PC-9 (cell line): ENCODE measurements at places on chromosomes 5 and 9.

DNA sequence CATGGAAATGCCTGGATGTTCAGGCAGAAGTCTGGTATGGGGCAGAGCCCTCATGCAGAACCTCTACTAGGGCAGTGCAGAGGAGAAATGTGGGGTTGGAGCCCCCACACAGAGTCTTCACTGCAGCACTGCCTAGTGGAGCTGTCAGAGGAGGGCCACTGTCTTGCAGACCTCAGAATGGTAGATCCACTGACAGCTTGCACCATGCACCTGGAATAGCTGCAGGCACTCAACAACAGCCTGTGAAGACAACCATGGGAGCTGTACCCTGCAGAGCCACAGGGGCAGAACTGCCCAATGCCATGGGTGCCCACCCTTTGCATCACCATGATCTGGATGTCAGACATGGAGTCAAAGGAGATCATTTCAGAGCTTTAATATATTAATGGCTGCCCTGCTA is 36.9 kb downstream of the TRIP13 start:
- H3K36me3 ChIP-seq = no peaks in the 10 kb centered on the region
- 0 out of 2 replicates have a peak, but pooled peaks cover 6% of the 10 kb centered on the region for H3K4me1 ChIP-seq
- H3K27ac ChIP-seq = no peak overlapping the region
- no peak for DNase-seq

- no peak overlapping the region for H3K4me3 ChIP-seq
- DNase-seq = no peak
- H3K27ac ChIP-seq = no peak overlapping the region
- 0 out of 2 replicates have a peak, but pooled peaks cover 5% of the 10 kb centered on the region for H3K36me3 ChIP-seq
- H3K4me1 ChIP-seq = no peaks in the 10 kb centered on the region
These were observed 138.6 kb downstream of the ERCC6L2 start for GRCh38 chr9:96014078-96014477.

DNA sequence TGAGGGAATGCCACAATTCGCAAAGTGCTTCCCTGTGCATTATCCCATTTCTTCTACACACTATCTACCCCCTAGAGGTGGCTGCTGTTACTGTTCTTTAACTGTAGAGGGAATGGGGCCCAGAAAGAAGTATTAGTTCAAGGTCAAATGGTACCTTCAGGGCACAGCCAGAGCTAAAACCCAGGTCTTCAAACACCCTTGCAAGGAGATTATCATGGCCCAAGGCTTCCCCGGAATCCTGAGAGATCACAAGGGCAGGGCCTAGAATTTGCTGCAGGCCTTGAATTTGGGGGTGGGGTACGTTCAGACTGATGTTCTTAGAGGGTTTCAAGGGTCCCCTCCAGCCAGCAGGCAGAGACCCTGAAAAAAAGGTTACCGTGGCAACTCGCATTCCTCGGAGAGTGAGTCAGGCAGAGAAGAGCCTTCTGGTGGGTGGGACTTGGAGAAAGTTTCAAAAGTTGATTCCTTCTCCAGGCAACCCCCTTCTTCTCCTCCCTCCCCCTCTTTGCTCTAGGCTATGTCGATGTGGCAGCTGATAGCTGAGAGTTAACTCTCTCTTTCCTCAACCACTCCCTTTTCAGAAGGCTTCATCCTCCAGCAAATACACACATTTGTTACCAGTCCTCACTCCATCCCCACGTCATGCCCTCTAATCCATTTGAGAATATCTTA is 1.9 kb downstream of the SPARC start:
- DNase-seq = peak; percentile 74
- no peaks in the 10 kb centered on the region for H3K27me3 ChIP-seq
- H3K4me3 ChIP-seq = no peak overlapping the region
- H3K36me3 ChIP-seq = no peaks in the 10 kb centered on the region

- H3K4me3 ChIP-seq = no peak overlapping the region
- H3K27ac ChIP-seq = no peak overlapping the region
- DNase-seq = no peak
- H3K27me3 ChIP-seq = no peaks in the 10 kb centered on the region
- H3K4me1 ChIP-seq = no peaks in the 10 kb centered on the region
These were observed 227.0 kb downstream of the ZNF608 start for GRCh38 chr5:124519396-124519795.

- H3K4me1 ChIP-seq = peaks cover 46% of the 10 kb centered on the region
- H3K36me3 ChIP-seq = no peaks in the 10 kb centered on the region
- H3K4me3 ChIP-seq = no peak overlapping the region
- H3K27ac ChIP-seq = no peak overlapping the region
- DNase-seq = no peak
These were observed 26.2 kb upstream of the SMU1 start for GRCh38 chr9:33102551-33103210.

- no peaks in the 10 kb centered on the region for H3K36me3 ChIP-seq
- no peak overlapping the region for H3K4me3 ChIP-seq
- DNase-seq = no peak
- no peaks in the 10 kb centered on the region for H3K27me3 ChIP-seq
These were observed 8.5 kb upstream of the PPIC start for GRCh38 chr5:123044926-123045617.

DNA sequence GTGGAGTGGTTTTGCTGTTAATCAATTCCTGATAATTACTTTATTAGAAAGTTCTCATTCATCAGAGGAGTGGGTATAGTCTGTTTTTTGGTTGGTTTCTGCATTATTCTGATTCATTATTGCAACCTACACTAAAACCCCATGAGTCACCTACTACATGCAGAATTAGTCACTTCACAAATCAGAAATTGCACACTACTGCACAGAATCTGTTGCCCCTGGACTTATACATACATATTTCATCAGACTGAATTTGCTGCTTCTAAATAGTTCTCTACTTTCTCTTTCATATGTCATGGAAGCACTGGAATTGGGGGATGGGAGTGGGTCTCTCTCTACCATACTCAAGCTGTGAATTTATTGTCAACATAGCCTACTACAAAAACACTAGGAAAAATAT is 585.1 kb downstream of the DNAH5 start:
- H3K4me1 ChIP-seq = peaks cover 10% of the 10 kb centered on the region
- no peaks in the 10 kb centered on the region for H3K36me3 ChIP-seq
- no peaks in the 10 kb centered on the region for H3K27me3 ChIP-seq
- no peak overlapping the region for H3K4me3 ChIP-seq

- peaks cover 6% of the 10 kb centered on the region for H3K27me3 ChIP-seq
- no peak overlapping the region for H3K27ac ChIP-seq
- no peak overlapping the region for H3K4me3 ChIP-seq
- H3K4me1 ChIP-seq = no peaks in the 10 kb centered on the region
- no peaks in the 10 kb centered on the region for H3K36me3 ChIP-seq
These were observed 11.5 kb upstream of the FRMPD1 start for GRCh38 chr9:37639109-37639762.

- no peaks in the 10 kb centered on the region for H3K36me3 ChIP-seq
- H3K4me1 ChIP-seq = peaks cover 21% of the 10 kb centered on the region
- no peak for DNase-seq
These were observed 35.4 kb upstream of the MAP1B start for GRCh38 chr5:72071906-72072305.

- H3K27me3 ChIP-seq = peaks cover 27% of the 10 kb centered on the region
- DNase-seq = no peak
- H3K36me3 ChIP-seq = no peaks in the 10 kb centered on the region
- H3K4me3 ChIP-seq = peak overlapping the region; percentile 45; the same call in 1 of the 2 replicates
These were observed 4.2 kb upstream of the UGT3A2 start for GRCh38 chr5:36070687-36071571.

GRCh38 chr5:89582768-89583339 is 699.9 kb upstream of the MEF2C start:
- no peaks in the 10 kb centered on the region for H3K27me3 ChIP-seq
- no peaks in the 10 kb centered on the region for H3K4me1 ChIP-seq
- no peak overlapping the region for H3K4me3 ChIP-seq

- no peaks in the 10 kb centered on the region for H3K27me3 ChIP-seq
- no peaks in the 10 kb centered on the region for H3K36me3 ChIP-seq
- no peak overlapping the region for H3K4me3 ChIP-seq
- peaks cover 20% of the 10 kb centered on the region for H3K4me1 ChIP-seq
- no peak overlapping the region for H3K27ac ChIP-seq
These were observed 7.9 kb upstream of the CARD19 start for GRCh38 chr9:93087971-93088655.

DNA sequence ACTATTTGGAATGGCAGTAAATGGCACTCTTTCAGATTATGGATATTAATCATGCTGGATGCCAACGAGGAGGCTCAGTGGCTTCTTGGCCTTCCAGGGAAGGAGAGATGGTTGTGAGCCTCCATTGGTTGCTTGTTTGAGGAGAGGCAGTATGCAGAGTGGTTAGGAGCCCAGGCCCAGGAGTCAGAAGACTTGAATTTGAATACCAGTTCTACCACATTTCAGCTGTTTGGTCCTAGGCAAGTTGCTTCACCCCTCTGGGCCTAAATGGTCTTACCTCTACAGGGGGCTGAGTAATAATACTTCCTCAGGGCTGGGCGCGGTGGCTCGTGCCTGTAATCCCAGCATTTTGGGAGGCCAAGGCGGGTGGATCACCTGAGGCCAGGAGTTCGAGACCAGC is 52.5 kb downstream of the COL27A1 start:
- H3K27ac ChIP-seq = no peak overlapping the region
- DNase-seq = no peak
- no peaks in the 10 kb centered on the region for H3K36me3 ChIP-seq
- no peaks in the 10 kb centered on the region for H3K27me3 ChIP-seq
- H3K4me3 ChIP-seq = no peak overlapping the region

- no peaks in the 10 kb centered on the region for H3K36me3 ChIP-seq
- no peak overlapping the region for H3K4me3 ChIP-seq
- no peak overlapping the region for H3K27ac ChIP-seq
- peak; percentile 68 for DNase-seq
- H3K27me3 ChIP-seq = no peaks in the 10 kb centered on the region
These were observed 30.0 kb upstream of the STOM start for GRCh38 chr9:121399883-121400607.

DNA sequence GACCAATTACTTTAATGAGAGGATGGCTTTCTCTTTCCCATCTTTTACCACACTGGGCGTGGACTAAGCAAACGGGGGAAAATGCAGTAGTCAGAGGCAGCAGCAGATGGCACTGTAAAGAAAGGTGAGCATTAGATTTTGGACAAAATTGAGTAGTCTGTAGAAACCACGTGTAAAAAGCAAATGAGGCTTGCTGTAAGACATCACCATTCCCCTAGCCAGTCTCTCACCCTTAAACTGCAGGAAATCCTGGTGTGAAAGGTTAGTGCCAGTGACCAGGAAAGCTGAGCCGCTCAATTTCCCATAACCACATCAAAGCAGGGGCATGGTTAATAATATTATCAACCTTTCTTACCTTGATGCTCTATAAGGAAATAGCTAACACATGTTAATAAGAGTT is 31.8 kb downstream of the SPATA31C2 start:
- DNase-seq = peak; percentile 34
- no peaks in the 10 kb centered on the region for H3K27me3 ChIP-seq
- H3K36me3 ChIP-seq = no peaks in the 10 kb centered on the region
- H3K4me1 ChIP-seq = no peaks in the 10 kb centered on the region

DNA sequence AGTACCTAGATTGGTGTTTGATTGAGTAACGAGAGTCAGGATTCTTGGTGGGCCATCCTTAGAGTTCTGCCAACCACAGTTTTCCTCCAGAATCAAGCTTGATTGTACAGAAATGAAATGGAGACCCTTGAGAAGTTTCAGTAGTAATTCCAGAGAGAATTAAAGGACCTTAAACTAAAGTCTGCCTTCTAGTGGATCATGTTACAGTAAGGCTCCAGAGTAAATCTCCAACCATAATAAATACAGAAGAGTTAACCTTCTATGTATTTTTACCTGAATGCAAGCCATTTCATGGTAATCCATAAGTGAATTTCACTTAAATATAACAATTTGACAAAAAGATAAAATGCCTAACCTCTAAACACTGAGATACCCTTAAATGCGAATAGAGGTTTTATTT is 53.0 kb upstream of the CNTLN start:
- H3K27me3 ChIP-seq = no peaks in the 10 kb centered on the region

- no peak overlapping the region for H3K4me3 ChIP-seq
- no peak overlapping the region for H3K27ac ChIP-seq
- peaks cover 15% of the 10 kb centered on the region for H3K4me1 ChIP-seq
- DNase-seq = no peak
- no peaks in the 10 kb centered on the region for H3K36me3 ChIP-seq
These were observed 116.1 kb downstream of the WDR70 start for GRCh38 chr5:37495210-37495609.

- H3K27ac ChIP-seq = no peak overlapping the region
- H3K4me1 ChIP-seq = peaks cover 14% of the 10 kb centered on the region
- DNase-seq = no peak
- no peaks in the 10 kb centered on the region for H3K27me3 ChIP-seq
These were observed 291.4 kb upstream of the KLF4 start for GRCh38 chr9:107780960-107781359.
